CD4-positive, alpha-beta T cell treated with Interleukin-21 for 1 hour (primary cell): ENCODE measurements at places on chromosomes 11 and 22.

- no peak for DNase-seq
Measured at GRCh38 chr11:27563641-27564040, 57.1 kb upstream of the LIN7C start.

DNA sequence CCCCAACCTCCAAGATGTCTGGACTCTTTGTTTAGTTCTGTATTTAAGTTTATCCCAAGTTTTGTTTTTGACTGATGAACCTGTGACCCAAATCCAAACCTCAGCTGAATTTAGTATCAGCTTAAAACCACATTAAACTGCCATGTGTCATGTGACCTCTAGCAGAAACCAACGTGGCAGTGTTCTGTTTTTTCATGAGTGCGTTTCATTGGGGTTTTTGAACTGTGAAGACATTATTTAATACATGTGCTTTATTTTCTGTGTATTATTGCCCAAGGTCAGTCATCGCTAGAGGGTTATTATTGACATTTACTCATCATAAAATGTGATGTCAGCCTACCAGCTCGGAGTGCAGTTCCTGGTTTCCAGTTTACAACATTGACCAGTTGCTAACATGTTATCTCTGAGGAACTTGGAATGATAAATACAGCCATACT is 1.8 kb downstream of the TLCD5 start:
- DNase-seq, result no peak

DNA sequence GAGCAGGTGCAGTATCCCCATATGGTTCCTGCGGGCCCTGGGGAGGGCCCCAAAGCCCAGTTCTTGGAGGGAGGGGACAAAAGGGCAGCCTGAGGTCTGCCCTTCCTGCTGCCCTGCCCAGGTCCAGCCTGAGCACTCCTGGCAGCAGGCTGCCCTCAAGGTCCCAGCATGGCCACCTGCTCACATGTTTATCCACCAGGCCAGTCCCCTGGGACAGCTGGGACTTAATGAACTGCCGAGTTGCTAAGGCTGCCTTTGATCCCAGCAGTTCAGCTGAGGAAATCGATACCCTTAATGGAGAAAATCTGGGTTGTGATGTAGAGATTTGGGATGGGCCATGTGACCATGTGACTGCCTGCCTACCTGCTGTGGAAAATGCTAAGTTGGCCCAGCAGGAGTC is 146.2 kb downstream of the TRIM29 start:
- no peak for DNase-seq

DNA sequence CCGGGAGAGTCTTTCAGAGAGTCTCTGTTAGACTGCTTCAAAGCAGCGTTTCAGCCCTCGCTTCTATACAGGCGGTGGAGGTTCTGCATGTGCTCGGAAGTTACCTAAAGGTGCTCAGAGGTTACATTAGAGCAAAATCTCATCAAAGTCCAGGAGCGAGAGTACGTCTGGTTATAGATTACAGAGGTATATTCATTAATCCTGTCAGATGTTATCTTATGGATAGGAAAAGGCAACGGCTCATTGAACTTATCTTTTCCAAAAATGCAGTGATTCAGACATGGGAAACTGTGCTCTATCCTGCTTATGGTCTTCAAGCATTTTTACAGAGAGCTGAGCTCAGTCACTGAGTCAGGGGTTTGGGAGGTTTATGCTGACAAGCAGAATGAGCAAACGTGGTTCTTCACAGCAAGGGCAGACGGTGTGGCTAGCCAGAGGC is 9.1 kb upstream of the ZBED5 start:
- no peak for DNase-seq

DNA sequence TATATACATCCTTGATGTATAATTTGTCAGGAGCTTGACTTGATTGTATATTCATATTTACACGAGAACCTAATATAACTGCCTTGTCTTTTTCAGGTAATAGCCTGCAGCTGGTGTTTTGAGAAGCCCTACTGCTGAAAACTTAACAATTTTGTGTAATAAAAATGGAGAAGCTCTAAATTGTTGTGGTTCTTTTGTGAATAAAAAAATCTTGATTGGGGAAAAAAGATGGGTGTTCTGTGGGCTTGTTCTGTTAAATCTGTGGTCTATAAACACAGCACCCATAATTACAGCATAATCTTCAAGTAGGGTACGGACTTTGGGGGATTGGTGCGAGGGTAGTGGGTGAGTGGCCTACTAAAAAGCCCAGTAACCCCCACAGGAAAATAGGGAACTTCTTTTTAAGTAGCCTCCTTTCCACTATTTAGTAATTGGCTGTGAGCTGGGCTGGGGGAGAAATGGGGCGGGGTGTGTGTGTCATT is 7.5 kb downstream of the MALAT1 start:
- no peak for DNase-seq

- DNase-seq, result no peak
Measured at GRCh38 chr22:20008221-20008995, 8.2 kb downstream of the ARVCF start.

- DNase-seq, result no peak
Measured at GRCh38 chr11:120256178-120256577, 16.2 kb downstream of the POU2F3 start.

DNA sequence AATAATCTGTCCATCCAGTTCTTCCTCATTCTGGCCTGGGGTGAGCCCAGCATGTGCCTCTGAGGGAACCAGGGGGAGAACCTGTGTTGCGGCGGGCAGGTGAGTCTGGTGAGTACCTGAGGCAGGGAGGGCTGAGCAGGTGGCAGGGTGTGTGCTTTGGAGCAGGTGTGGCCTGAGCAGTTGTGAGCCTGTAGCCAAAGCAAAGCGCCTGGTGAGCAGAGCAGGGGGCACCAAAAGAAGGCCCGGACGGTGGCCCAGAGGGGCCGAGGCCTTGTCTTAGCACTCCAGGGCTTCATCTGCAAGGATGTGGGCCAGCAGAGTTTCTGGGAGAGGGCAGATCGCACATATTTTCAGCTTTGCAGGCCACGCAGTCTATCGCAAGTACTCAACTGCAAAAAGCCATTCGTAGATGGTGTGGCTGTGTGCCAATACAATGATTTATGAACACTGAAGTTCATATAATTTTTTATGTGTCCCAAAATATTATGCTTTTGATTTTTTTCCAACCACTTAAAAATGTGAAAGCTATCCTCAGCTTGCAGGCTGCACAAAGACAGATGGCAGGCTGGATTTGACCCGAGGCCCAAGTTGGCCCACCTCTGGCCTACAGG is 8.7 kb downstream of the GLB1L2 start:
- DNase-seq, result no peak

DNA sequence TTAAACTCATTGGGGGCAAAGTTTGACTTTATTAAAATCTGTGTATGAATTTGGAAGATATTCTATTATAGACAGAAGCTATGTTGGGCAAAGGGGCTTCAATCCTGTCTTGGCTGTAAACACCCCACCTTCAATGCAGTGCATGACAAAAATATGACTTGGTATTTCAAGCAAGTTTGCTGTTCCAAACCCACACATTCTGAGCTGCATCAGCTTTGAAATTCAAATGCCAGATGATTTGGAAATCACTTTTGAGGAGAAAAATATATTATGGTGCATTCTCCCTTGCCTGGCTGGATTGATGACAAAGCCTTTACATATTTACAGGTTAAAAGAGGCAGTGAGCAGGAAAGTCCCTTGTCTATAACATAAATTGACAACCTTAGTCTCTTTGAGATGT is 760.0 kb downstream of the NELL1 start:
- no peak for DNase-seq

- no peak for DNase-seq
Measured at GRCh38 chr22:22452211-22452610, 56.3 kb downstream of the ZNF280B start.

- DNase-seq, result no peak
Measured at GRCh38 chr11:44557464-44557863, 8.0 kb upstream of the CD82 start.
